ENCODE measurements at places on chromosomes 7 and 10. TPM values are rescaled to one million over a fixed set of nuclear protein-coding genes. Genes with fewer than 3 reads are reported as not detected.

Gene C10orf67
- 0.31 TPM for total RNA-seq

Gene GARS1
- 74.0 TPM for total RNA-seq

Gene ACSM6
- not detected for total RNA-seq

Gene NUTM2B
- total RNA-seq = 0.63 TPM

Gene ATP5MK
- total RNA-seq = 85.0 TPM

Gene ASIC3
- total RNA-seq = 0.84 TPM

Gene TWIST1
- total RNA-seq = not detected

Gene UNCX
- not detected for total RNA-seq

Gene SEMA3E
- not detected for total RNA-seq

Gene NCF1
- 23.0 TPM for total RNA-seq

Gene IKZF1
- total RNA-seq = 231 TPM

Gene IFIT5
- 50.7 TPM for total RNA-seq

Gene STAG3
- 6.7 TPM for total RNA-seq

Gene POLR2J2
- 7.9 TPM for total RNA-seq

Gene PRRT4
- 0.10 TPM for total RNA-seq

Gene UFSP1
- total RNA-seq = 1.5 TPM

Gene SORBS1
- total RNA-seq = 5.2 TPM

Gene RABGEF1
- 52.8 TPM for total RNA-seq

Gene DNAH11
- total RNA-seq = under 0.01 TPM

Gene PRKCQ
- 43.2 TPM for total RNA-seq

Gene ANKRD61
- not detected for total RNA-seq

Gene FZD8
- 0.94 TPM for total RNA-seq

Gene ATOH7
- not detected for total RNA-seq

Gene ZNF804B
- not detected for total RNA-seq

Gene MLXIPL
- total RNA-seq = 0.42 TPM

Gene DLX5
- not detected for total RNA-seq

Gene TLX1
- total RNA-seq = not detected

Gene NKX2-3
- total RNA-seq = not detected

Gene AGAP3
- 23.6 TPM for total RNA-seq

Gene SPDYE3
- under 0.01 TPM for total RNA-seq

Gene CFAP43
- 0.10 TPM for total RNA-seq

Gene SKIDA1
- not detected for total RNA-seq

Gene EPDR1
- 0.42 TPM for total RNA-seq

Gene AUTS2
- 16.5 TPM for total RNA-seq

Gene AGAP9
- total RNA-seq = 10.6 TPM

Gene KCNH2
- 0.94 TPM for total RNA-seq

Gene HOXA6
- total RNA-seq = not detected

Gene ENTPD1
- 30.1 TPM for total RNA-seq

Gene MGMT
- total RNA-seq = 10.3 TPM

Gene ANKRD22
- total RNA-seq = 0.31 TPM

Gene CC2D2B
- total RNA-seq = 1.2 TPM

Gene EGR2
- total RNA-seq = 11.9 TPM

Gene AKR1C1
- total RNA-seq = 3.3 TPM

Gene MKLN1
- 78.5 TPM for total RNA-seq

Gene BAIAP2L1
- 0.31 TPM for total RNA-seq

Gene TET1
- total RNA-seq = 1.5 TPM

Gene ABLIM1
- 108 TPM for total RNA-seq

Gene SOSTDC1
- total RNA-seq = not detected

Measured in mononuclear cell (primary cell).